ENCODE measurements at places on chromosomes 2 and 18.

GRCh38 chr2:216540920-216541319 is 42.3 kb downstream of the RPL37A start:
- no peak for DNase-seq

GRCh38 chr2:71001981-71002570 is 7.4 kb upstream of the TEX261 start:
- DNase-seq, result no peak

DNA sequence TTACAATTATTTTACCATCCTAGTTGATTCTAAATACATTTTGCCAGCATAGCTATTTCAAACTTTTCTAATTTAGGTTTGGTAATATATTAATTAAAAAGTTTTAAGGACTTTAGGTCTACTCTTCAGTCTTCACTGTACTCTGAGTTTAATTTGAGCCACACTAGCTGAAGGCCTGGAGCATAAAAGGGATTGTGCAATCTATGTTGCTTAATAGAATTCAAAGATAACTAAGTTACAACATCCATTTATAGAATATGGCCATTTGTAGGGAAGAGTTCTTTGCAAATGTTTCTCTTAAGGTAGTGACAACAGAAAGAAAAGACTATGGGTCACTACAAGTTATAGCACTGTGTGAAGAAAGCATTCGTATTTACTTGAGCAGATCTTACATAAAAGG is 702.2 kb upstream of the NRXN1 start:
- no peak for DNase-seq

DNA sequence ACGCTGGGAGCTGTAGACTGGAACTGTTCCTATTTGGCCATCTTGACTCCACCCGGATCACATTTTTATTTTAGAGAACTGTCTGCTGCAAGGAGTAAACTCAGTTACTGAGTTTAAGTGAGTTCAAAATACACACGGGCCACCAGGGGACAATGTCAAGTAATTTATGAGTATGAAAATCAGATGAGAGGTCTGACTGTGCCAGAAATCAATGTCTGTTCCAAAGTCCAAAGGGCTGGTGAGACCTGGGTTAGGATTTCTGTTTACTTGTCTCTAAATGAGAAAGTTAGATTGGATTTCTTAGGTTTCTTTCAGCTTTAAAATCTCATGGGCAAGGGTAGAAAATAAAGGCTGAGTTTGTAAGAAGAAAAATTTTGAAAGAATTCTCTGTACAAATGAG is 465.8 kb upstream of the MEIS1 start:
- no peak for DNase-seq

DNA sequence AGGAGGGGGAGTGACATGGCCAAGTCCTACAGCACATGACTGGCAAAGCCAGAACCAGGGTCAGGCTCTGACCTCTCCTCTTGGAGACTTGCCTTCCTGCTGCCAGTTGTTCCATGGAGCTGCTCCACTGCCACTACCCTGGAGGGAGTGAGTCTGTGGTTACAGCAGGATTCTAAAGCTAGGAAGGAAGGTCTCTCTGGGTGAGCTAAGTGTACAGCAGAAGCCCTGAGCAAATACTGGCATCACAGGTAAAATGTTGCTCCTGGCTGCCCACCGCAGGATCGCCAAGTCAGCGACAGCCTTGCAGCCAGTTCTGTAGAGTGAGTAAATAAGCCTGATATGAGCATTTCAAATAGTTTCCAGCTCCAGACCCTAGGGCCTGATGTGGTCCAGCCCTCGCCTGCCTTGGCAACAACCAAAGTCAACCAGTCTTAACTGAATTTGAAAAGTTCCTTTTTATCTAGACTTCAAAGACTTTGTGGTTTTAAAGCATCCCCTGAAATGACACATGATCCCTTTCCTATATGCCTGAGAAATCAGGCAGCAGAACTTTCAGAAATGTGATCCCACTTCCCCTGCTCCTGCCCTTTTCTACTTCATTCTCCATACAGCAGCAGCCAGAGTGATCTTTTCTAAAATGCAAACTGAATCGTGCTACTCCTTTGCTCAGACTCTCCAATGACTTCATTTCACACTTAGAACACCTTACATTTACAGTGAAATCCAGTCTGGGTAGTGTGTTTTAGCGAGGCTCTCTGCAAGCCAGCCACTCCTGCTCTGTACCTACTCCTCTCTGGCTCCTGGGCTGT is 114.3 kb downstream of the MGAT5 start:
- no peak for DNase-seq

- DNase-seq, result no peak
These were observed 75.6 kb downstream of the TPO start for GRCh38 chr2:1488851-1489250.

- DNase-seq, result no peak
These were observed 267.8 kb downstream of the PID1 start for GRCh38 chr2:229003256-229003655.

DNA sequence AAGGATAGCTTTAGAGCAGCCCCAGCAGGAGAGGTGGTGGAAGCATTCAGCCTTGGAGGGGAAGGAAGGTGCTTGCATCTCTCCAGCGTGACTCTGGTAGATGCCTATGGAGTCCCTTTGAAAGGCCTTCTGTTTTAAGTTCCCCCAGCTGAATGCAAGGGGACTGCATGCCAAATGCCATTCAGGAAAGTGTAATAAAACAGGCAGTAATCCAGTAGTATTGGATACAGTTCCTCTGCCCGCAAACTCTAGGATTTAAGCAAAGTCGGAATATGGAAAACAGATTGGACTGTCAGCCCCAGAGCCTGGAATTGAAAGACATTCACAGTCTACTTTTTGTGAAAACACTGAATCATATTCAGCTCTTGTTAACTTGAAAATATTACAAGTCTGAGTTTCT is 125.2 kb upstream of the GAREM1 start:
- no peak for DNase-seq

Data from NCI-H524 (cell line).